AG09309 (cell line): ENCODE measurements at places on chromosomes 3 and 15.

- DNase-seq, result peak; percentile 28
Observed at GRCh38 chr3:196179380-196180308, 31.6 kb downstream of the ZDHHC19 start.

GRCh38 chr3:143040261-143040879, 39.0 kb downstream of the U2SURP start:
- DNase-seq, result no peak

- DNase-seq, result no peak
Observed at GRCh38 chr15:82398785-82399184, 30.8 kb upstream of the GOLGA6L9 start.

DNA sequence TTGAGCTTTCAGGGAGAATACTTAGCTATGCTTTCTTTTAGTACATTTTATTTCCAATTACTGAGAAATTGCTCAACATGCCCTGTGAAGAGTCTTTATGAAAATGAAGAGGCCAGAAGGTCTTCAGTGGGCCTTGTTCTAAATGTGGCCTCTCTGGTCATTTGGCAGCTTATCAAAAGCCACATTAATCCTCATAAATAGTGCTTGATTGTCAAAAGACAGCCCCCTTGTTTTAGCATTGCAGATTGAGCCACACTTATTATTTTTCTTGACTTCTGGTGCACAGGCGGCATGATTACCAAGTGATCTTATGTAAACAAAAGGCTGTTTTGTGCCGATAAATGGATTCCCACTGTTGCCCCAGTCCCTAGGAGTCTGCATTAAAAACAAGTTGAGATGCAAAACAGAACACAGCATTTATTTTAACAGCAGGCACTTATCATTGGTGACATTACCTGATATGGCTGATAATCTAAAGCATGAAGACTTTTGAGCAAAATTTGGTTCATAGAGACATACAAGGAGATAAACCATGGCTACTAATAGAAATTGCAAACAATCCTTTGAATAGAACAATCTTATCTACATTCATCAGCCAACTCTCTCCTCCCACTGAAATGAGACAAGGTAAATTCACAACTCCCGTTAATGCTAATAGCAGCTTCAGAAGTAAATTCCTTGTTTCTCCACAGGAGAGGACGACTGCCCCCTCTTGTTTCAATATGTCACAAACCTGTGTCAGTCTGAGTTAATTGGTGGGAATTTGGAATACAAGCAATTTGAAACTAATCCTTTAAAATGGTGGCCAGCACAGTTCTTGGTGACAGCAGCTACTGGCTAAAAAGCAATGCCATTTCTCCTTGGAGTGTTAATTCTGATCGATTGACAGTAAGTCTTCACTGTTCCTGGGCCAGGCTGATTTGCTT, 194.3 kb downstream of the NSUN3 start:
- no peak for DNase-seq

- DNase-seq, result no peak
Observed at GRCh38 chr3:101851072-101851770, 1.9 kb downstream of the NFKBIZ start.

DNA sequence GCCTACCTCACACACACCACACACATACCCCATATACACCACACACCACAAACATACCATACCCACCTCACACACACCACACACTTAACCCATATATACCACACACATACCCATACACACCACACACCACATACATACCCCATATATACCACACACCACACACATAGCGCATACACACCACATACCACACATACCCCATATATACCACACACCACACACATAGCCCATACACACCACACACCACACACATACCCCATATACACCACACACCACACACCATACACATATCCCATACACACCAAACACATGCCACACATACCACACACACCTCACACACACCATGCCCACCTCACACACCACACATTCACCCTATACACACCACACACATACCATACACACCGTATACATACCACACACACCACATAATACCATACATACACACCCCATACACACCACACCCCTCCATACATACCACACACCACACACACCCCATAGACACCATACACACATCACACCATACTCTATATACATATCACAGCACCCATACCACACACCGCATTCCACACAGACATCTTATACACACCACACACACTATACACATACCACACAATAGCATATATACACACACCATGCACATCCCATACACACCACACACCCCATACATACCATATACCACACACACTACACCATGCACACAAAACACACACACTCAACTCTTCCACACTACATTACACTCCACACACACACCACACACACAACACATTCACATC, 29.5 kb downstream of the APBA2 start:
- DNase-seq, result no peak

DNA sequence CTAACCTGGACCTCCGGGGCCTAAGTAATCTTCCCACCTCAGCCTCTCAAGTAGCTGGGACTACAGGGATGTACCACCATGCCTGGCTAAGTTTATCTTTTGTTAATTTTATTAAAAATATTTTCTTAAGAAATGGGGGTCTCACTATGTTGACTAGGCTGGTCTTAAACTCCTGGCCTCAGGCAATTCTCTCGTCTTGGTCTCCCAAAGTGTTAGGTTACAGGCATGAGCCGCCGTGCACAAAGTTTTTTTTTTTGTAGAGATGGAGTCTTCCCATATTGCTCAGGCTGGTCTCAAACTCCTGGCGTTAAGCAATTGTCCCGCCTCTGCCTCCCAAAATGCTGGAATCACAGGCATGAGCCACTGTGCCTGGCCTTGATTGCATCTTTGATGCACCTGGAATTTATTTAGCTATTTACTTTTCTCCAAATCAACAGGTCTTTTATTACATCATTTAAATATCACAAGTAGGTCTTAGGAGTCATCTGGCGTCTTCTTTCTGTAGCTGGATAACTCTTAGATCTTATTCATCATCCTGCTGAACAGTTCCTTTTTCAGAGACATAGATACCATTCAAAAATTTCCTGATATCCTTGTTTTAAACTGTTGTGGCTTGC, 7.8 kb upstream of the MAP2K1 start:
- DNase-seq, result no peak

DNA sequence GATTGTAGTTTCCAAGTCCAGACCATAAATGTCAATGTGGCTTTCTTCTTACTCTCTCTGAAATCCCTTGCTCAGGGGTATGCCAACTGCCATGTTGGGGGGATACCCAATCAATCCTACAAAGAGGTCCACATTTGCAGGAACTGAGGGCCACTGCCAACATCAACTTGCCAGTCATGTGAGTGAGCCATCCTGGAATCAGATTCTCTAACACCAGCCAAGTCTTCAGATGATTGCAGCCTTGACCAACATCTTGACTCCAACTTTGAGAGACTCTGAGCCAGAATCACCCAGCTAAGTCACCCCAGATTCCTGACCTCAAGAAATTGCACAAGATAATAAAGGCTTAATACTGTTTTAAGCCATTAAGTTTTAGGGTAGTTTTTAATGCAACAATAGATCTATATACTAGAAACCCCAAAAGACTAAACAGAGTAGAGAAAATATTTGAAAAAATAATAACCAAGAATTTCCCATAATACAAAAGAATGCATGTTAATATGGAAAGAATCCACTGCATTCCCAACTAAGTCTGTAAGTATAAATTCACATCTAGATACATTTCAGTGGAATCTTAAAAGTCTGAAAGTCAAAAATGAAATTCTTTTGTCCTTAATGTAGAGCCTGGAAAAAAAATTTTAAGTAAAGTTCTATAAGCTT, 22.4 kb downstream of the ISG20 start:
- DNase-seq, result peak; percentile 11

DNA sequence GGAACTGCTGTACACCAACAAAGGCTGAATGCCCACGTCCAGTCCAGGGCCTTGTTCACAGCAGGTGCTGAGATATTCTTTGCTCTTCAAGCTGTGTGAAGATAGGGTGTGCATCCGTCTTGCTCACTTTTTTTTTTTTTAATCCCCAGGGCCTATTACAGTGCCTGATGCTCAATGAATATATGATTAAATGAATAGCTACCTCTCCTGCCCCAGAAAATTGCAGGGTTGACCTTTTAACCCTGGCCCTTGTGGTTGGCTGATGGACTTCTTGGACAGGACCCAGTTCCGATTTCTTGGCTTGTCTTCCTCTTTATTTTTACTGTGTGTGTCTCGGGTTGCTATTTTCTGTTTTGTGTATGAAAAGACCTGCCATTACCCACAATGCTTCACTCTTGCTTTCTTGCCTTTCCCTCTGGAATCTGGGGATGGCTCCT, 2.9 kb upstream of the FYTTD1 start:
- DNase-seq, result no peak

DNA sequence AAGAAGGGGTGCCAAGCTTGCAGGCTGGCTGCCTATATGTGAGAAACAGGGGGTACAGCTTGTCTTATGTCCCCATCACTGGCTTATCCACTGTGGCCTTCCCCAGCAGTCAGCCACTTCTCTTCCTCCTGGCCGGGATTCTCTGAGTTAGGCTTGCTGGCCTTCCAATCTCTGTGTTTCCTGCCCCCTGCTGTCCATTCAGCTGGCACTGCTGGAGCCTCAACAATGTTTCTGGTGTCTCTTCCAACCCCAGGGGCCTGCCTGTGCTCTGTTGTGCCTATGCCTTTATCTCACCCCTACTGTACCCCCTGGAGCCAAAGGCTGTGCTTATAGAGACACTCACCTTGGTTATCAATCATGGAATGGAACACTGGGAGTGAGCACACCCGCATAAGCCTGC, 36.5 kb downstream of the ANAPC13 start:
- no peak for DNase-seq

- no peak for DNase-seq
Observed at GRCh38 chr15:74258456-74259291, 22.5 kb downstream of the CCDC33 start.

DNA sequence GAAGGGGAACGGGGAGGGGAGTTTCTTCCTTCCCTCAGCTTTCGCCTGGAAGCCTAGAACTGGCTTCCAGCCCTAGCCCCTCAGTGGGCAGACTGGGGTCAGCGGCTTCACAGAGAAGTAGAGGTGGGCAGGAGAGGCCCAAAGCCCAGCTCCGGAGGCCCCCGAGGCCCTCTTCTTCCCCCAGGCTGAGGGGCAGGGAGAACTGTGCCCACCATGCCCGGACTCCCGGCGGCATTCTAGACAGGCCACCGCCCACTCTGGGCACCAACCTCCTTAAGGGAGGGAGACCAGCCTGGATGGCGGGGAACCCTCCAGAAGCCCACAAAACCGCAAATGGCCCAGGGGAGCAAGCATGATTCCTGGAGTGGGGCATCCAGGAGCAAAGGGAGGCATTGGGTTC, 17.9 kb downstream of the HAPLN3 start:
- DNase-seq, result no peak

- DNase-seq, result no peak
Observed at GRCh38 chr3:74003734-74004133, 379.0 kb upstream of the PDZRN3 start.

- peak; percentile 45 for DNase-seq
Observed at GRCh38 chr15:31387092-31387478, 60.5 kb downstream of the KLF13 start.

DNA sequence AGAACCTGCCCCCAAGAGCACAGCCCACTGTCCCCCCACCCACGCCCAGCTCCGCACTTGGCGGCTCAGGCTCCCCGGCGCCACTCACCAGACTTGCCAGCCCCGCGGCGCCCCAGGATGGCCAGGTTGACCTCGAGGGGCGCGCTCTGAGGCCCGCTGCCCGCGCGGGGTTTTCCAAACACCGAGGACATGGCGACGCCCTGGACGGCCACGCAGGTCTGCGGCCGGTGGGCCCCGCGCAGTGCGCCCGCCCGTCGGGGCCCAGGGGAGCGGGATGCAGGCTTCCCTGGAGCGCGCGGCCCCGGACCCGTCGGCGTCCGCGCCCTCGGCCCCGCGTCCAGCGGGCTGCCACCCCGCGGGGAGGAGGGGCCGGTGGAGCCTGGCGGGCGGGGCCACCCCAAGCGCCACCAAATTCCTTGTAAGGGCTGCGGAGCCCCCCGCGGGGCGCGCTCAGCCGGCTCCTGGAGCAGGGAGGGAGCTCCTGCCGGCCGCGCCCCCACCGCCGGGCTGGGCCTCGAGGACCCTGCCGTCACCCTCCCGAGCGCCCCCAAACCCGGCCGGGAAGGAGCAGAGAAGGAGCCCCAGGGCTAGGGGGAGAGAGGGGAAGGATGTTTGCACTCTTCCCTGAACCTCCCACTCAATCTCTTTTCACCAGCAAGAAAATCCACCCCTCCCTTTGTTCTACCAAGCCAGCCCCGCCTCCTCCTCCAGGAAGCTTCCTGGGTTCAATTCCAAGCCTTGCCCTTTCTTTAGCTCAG, at the start of gene RASL12:
RASL12 (minus strand) TSS at position 347 of the 758 bp plus-strand sequence; CDS start at position 191, 156 bp downstream.
- no peak for DNase-seq

GRCh38 chr3:188490416-188490815, 336.5 kb downstream of the LPP start:
- no peak for DNase-seq

- DNase-seq, result no peak
Observed at GRCh38 chr3:167861649-167862048, 126.1 kb downstream of the SERPINI1 start.

DNA sequence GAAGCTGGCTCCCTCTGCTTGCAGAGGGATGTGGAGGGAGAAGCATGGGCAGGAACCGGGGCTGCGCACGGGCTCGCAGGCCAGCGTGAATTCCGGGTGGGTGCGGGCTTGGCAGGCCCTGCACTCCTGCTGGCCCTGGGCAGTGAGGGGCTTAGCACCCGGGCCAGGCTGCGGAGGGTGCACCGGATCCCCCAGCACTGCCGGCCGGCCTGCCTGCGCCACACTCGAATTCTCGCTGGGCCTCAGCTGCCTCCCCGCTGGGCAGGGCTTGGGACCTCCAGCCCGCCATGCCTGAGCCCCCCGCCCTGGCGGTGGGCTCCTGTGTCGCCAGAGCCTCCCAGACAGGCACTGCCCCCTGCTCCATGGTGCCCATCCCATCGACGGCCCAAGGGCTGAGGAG, 47.6 kb upstream of the SPATA12 start:
- DNase-seq, result no peak

- no peak for DNase-seq
Observed at GRCh38 chr3:112038863-112039262, 4.3 kb downstream of the TMPRSS7 start.

DNA sequence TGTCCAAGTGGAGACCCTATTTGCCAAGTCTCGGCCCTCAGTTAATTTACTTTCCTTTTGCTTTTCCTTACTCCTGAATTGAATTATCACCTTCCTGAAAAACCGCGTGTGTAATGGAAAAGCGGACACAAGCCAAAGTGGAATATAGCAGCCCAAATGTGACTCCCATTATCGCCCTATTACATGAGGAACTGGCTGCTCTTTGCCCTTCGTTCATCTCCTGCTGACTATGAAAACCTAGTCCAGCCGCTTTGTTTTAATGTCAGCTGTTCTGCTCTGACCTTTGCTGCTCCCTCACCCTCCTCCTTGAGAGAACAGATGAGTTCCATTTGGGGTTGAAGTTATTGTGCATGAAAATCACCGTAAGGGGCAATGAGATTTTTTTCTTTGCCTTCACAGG, 632.7 kb upstream of the SUCLG2 start:
- no peak for DNase-seq

- no peak for DNase-seq
Observed at GRCh38 chr3:183151086-183151485, 11.4 kb downstream of the LAMP3 start.
